ENCODE measurements at places on chromosomes 7 and 10.

DNA sequence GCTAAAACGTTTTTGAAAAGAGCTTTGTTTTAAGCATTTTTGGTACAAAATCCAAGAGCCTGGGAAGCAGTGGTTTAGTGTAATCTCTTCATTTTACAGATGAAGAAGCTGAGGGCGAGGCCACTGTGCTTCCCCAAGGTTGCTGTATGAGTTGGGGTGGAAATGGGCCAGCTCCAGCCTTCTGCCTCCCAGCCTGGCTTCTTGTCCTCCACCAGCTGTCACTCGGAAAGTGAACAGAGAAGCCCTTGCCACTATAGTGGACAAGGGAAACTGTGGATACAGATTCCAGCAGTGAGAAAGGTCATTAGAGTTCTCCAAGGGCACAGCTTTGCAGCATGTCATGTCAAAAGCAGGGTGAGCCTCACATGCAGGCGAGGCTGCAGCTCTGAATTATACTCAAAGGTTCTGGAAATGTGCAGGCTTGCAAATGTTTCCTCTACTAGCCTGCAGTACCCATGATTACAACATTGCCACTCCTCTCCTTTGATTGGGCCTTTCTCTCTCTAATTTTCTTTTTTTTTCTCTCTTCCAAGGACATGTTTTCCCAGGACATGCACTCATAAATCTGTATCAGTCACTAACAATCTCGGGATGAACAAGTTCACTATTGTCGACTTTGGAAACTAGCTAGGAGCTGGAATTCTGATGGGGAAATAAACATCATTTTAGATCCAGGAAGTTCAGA is 33.0 kb downstream of the BAMBI start:
- no peak for DNase-seq

DNA sequence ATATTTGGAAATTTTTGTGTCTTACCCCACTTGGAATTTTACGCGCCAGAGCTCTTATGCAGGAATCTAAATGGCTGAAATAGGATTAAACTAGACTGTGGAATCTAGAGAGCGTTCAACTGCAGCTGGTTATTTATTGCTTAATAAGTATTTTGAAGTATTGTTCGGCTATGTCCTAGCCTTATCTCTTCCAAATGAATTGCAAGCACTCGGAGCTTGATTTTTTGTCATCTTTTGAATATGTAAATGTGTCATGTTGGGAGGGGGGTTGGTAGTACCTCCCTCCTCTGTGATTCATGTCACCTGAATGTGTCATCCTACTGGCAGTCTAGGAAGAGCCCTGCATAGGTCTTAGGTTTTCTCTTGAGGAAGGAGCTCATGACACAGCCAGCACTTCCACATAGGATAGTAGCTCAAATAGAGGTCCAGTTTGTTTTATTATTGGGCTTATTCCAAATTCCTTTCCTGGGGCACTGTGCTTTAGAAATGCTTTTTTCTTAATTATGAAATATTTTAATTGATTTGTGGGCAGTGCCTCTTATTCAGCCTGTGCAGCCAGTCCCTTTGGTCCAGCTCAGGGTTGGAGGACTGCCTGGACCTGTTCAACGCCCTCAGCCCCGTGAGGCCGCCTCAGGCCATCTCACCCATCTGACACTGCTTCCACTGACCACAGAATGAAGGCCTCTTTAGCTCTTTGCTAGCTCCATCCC is 22.5 kb upstream of the TRIL start:
- DNase-seq = no peak

- DNase-seq = no peak
Observed at GRCh38 chr7:2253525-2254244, 11.7 kb downstream of the NUDT1 start.

DNA sequence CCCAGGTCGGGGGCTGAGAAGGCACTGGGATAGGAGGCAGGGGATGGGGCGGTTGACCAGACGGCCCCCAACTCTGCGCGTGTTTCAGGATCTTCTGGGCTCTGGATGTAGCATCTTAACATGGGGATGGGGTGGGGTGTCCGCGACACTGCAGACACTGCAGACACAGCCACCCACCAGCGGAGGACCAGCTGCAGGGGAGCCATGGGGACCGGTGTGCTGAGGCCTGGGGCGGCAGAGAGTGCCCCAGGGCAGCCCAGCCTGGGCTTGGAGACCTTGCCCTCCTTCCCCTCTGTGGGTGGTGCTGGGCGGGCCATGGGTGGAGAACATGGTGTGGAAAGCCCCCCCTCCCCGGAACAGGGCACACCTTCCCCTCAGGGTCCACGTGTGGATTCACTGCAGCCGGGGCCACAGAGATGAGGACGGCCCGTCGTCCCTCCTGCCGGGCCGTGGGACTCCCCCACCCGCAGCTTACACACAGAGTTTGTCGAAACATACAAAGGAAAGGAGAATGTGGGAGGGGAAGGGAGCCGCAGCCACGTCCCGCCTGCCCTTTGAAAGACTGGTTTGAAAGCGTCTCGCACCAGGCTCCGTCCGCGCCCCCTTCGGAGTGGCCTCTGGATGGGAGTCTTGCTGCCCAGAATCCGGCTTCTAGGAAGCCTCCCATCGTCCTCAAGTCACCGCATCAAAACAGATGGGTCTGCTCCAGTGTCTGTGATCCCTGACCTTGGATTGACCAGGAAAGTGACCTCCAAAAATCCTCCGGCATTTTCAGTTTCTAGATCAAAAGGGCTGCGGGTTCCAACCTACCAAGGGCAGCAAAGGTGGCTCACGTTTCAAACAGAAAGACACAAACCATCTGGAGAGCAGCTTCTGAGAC is 91.5 kb upstream of the TCERG1L start:
- no peak for DNase-seq

DNA sequence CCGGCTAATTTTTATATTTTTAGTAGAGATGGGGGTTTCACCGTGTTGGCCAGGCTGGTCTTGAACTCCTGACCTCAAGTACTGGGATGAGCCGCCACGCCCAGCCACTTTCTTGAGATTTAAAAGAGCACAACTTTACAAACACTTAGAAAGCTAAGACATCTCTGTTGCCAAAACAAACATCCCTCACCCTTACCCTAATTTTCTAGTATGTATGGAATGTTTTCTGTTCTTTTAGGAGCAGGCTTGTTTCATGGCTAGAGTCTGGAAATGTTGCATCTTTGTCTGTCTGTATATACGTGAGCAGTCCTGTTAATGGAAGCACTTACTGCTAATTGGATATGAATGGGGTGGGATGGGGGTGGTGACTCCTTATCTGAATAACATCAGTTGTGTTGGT is 2.9 kb downstream of the OLAH start:
- no peak for DNase-seq

Measured in activated T-helper 1 cell treated with Interleukin-2 at 50 U/mL for 16 hours (primary cell).